Naive B cell (primary cell): ENCODE measurements at places on chromosomes 2 and 18.
A peak's percentile ranks its signal among the peaks of the same experiment; 100 is the strongest.

- no peak overlapping the region for H3K4me3 ChIP-seq
- no peak overlapping the region for H3K27ac ChIP-seq
- no peaks in the 10 kb centered on the region for H3K27me3 ChIP-seq
- H3K4me1 ChIP-seq: peaks cover 17% of the 10 kb centered on the region
- DNase-seq: no peak
These were observed 20.9 kb downstream of the CFLAR start for GRCh38 chr2:201136889-201137321.

- peaks cover 1% of the 10 kb centered on the region for H3K36me3 ChIP-seq
- no peak for DNase-seq
- H3K4me1 ChIP-seq: peaks cover 6% of the 10 kb centered on the region
- no peak overlapping the region for H3K27ac ChIP-seq
- no peak overlapping the region for H3K4me3 ChIP-seq
These were observed 7.7 kb upstream of the HS6ST1 start for GRCh38 chr2:128326346-128326745.

DNA sequence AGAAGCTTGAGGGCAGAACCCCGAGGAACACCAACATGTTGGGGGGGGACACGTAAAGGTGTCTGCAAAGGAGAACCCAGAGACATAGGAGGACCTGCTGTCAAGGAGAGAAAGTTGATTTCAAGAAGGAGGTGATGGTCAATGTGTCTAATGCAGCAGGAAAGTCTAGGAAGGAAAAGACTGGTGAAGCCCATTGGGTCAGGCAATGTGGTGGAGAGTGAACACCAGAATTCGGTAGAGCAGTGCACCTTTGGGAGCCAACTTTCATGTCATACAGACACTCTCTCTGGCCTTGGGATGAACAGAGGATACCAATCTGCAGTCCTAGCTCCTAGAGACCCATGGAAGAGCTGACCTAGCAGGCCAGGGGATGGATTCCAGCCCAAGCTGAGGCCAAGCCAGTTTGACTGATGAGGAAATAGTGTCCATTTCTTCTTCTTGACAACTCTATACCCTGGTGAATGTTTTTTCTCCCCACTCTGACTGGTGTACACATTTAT is 101.9 kb downstream of the MYCN start:
- H3K27ac ChIP-seq: no peak overlapping the region
- peaks cover 10% of the 10 kb centered on the region for H3K27me3 ChIP-seq
- DNase-seq: no peak
- no peaks in the 10 kb centered on the region for H3K36me3 ChIP-seq

DNA sequence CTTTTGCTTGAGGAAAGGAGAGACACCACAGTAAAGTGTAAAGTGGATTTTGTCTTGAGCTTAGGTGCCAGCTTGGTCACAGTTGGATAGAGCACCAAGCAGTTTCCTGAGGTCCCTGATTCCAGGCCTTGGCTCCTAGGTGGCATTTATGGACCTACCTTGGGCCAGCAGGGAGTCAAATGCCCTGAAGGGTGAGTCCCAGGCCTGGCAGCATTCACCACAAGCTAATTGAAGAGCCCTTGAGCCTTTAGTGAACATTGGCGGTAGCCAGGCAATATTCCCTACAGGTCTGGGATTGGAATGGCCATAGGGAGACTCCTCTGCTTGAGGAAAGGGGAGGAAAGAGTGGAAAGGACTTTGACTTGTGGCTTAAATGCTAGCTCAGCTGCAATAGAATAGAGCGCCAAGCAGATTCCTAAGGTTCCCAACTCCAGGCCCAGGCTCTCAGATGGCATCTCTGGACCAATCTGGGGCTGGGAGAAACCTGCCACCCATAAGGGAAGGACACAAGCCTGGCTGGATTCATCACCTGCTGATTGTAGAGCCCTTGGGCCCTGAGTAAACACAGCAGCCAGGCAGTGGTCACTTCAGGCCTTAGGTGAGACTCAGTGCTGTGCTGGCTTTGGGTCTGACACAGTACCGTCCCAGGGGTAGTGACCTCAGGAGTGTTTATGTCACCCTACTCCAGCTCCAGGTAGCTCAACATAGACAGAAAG is 137.5 kb upstream of the OTOS start:
- H3K36me3 ChIP-seq: no peaks in the 10 kb centered on the region
- DNase-seq: no peak
- H3K4me1 ChIP-seq: no peaks in the 10 kb centered on the region

GRCh38 chr18:79272916-79273315 is 122.8 kb upstream of the NFATC1 start:
- peaks cover 39% of the 10 kb centered on the region for H3K36me3 ChIP-seq
- H3K4me3 ChIP-seq: no peak overlapping the region
- H3K27me3 ChIP-seq: no peaks in the 10 kb centered on the region
- H3K27ac ChIP-seq: peak overlapping the region; percentile 25

DNA sequence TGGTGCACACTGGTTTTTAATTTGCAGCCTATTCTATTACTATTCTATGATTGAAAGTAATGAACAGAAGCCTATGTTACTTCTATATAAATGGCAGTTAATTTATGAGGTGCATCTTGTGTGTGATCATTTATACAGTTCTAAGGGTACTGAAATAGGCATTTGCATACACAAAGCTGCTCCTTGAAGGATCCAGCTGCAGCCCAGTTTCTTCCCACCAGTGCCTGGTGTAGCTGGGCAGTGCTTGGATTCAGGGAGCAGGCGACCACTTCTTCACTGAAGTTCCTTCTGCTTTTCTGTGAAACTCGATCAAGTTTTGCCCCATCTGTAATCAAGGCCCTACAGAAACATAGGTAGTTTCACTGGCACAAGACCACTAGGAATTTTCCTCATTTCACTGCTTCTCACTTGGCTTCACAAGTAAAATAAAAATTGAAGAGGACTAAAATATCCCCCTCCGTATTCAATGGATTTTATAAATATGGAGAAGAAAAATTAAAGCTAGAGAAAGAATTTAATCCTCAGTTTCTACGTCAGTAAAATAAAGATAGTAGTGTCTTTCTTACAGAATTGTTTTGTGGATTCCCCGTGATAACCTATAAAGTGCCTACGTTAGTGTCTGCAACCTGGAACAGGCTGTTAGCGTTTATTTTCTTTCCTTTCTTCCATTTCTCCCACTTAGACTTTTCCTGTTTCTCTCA is 1.7 kb upstream of the LPIN2 start:
- peak overlapping the region; percentile 95 for H3K27ac ChIP-seq
- H3K27me3 ChIP-seq: no peaks in the 10 kb centered on the region
- H3K36me3 ChIP-seq: no peaks in the 10 kb centered on the region

GRCh38 chr2:42856891-42857632 is 64.7 kb upstream of the HAAO start:
- DNase-seq: no peak
- H3K4me3 ChIP-seq: no peak overlapping the region
- peaks cover 8% of the 10 kb centered on the region for H3K36me3 ChIP-seq
- H3K27ac ChIP-seq: no peak overlapping the region

GRCh38 chr2:128329607-128330006 is 10.9 kb upstream of the HS6ST1 start:
- H3K27ac ChIP-seq: no peak overlapping the region
- peaks cover 3% of the 10 kb centered on the region for H3K4me1 ChIP-seq
- H3K4me3 ChIP-seq: no peak overlapping the region
- peaks cover 6% of the 10 kb centered on the region for H3K27me3 ChIP-seq
- peaks cover 17% of the 10 kb centered on the region for H3K36me3 ChIP-seq

DNA sequence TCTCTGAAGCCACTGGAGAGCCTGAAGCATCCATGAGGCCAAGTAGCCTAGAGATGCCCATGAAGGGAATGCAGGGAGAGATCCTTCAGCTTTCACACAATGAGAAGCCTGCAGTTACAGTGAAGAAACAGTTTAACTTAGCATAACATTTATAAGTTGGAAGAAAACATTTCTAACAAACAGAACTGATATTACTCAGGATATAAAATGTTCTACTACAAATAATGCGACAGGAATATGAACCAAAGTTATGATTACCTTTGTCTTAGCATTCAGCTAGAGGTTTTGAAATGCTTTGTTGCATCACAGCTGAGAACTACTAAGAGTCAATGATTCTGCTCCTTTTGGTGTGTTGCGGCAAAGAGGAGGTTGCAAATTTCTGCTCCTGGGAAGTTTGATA is 6.9 kb upstream of the KYNU start:
- H3K27ac ChIP-seq: no peak overlapping the region
- H3K4me1 ChIP-seq: peaks cover 34% of the 10 kb centered on the region
- no peaks in the 10 kb centered on the region for H3K36me3 ChIP-seq
- no peak overlapping the region for H3K4me3 ChIP-seq
- no peaks in the 10 kb centered on the region for H3K27me3 ChIP-seq
